ENCODE measurements at places on chromosomes 5 and 9.

GRCh38 chr5:39013938-39014337 lies 60.3 kb downstream of the RICTOR start:
- no peak for DNase-seq

DNA sequence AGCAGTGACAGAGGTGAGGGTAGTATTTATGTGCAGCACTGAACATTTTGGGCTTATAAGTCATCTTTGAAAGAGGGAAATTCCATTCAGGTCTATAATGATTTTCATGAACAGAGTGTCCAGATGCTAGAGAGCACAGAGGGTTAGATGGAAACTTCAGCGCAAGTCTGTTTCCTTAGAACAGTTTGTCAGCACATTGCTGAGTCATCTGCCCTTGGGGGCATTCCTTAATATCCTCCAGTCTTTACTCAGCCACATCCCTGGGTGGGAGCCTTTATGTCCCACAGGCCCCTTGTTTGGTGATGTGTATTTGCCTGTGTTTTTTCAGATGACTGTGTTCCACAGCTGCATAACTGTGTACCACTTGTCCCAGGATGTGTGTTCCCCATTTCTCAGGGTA lies 138.5 kb upstream of the S1PR3 start:
- no peak for DNase-seq

- no peak for DNase-seq
These were observed 52.4 kb downstream of the USP20 start for GRCh38 chr9:129887334-129888292.

DNA sequence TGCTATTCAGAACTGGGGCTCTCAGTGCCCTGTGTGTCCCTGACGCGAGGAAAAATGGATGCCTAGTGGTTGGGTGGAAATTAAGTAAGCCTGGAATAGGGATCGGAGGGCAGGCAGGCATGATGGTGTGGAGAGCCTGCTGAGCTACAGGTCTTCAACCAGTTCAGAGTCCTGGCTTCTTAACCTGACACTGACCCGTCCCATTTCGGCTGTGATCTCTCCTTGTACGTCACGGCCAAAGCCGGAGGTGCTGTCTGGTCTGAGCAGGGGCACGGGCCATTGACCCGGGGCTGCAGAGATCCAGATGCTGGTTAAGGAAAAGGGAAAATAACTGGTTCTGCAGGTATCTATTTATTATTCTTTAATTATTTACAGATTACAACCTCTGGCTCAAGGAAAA lies 27.9 kb downstream of the RHOBTB3 start:
- no peak for DNase-seq

GRCh38 chr5:107289030-107289714 lies 381.6 kb downstream of the EFNA5 start:
- no peak for DNase-seq

DNA sequence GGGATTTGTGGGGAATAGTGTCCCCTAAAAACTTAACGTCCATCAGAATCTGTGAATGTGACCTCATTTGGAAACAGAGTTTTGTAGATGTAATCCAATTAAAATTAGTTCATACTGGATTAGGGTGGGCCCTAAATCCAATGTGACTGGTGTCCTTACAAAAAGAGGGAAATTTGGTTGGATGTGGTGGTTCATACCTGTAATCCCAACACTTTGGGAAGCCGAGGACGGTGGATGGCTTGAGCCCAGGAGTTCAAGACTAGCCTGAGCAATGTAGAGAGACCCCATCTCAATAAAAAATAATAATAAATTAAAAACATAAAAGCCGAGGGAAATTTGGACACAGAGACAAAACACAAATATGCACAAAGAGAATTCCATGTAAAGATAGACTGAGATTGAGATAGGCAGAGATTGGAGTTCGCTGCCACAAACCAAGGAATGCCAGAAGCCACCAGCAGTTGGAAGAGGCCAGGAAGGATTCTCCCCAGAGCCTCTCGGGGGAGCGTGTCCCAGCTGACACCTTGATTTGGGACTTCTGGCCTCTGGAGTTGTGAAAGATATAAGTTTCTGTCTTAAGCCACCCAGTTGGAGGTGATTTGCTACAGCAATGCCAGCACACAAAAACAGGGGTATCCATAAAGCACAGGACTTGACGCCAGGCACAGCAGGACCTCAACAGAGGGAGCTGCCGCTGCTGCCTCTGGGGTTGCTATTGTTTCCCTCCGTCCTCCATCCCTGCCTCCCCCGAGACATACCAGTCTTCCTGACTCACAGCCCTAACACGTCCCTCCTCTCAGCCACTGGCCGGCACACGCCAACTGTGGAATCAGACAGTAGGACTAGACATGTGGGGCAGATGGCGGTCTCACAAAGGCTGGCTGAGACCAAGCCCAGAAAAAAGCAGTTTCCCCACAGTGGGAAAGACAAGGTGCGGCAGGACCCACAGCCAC lies 73.8 kb upstream of the IL17B start:
- DNase-seq = no peak

DNA sequence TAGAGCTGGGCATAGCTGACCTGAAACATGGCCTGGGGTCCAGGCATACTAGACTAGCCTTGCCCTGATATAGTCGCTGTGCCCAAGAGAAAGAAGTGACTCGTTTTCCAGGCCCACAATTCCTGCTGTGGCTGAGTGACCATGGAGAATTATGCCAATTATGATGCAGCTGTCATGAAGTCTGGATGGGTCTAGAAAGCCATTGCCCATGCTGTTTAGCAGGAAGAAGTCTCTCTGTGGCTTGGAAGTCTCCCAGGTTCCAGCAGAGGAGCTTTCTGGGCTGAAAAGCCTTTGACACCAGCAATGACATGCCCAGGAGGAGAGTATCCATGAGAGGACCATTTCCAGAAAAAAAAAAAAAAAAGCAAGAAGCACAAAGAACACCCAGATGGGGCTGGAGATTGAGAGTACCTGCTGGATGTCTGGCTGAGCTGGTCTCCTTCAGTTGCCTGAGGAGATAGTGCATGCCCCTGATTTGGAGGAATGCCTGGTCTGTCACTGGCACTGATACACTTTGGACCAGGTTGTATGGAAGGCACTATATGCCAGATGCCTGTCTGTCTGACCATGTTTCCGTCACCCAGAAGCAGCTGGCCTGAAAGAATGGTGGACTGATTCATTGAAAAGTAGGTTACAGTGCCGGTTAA lies 128.0 kb upstream of the EPB41L4A start:
- DNase-seq = no peak

DNA sequence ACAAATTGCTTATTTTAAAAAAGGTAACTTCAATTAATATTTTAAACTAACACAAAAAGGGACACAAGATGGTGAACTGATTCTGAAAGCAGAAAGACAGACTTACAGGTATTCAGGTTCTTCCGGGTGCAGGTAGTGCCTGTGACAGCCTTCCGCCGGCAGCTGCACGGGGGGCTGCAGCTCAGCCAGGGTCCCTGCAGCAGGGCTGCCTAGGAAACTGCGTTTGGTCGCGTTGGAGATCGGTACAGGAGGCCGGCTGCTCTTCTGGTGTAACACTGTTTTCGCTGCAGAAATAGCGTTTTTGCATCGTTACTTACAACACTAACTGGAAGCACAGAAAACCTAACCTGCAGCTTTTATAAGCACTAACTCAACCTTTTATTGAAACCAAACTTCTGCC lies 80.0 kb downstream of the CAMSAP1 start:
- DNase-seq = no peak

- DNase-seq = no peak
These were observed 222.5 kb downstream of the MARCHF11 start for GRCh38 chr5:15957124-15957523.

GRCh38 chr5:16918156-16918555 lies 17.9 kb downstream of the MYO10 start:
- DNase-seq = no peak

DNA sequence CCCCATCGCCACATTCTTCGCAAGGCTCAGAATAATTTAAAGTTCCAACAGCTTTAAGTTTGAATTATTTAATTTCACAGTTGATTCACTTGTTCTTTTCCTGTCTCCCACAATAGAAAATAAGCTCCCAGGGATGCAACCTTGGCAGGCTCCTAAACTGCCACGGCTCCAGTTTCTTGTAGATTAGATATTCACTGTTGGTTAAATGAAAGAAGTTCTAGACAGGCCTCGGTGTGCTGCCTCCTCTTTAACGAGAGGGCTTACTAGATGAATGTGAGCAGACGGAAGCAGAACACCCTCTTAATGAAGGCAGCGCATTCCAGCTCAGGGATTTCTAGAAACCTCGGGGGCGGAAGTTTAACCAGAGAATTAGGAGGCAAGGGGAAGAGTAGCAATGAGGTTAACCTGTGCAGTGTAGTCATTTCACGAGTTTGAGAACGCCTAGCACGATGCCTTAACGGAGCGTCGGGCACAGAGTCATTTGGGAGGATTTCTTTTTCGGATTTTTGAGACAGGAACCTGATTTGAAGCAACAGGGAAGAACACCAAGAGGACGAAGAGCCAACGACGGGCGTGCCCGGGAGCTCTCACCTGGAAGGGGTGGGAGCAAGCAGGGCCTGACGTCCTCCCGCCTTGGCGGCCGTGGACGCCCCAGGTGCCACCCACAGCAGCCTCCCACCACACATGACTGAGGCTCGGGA lies 637 bp upstream of the SMC5 start:
- no peak for DNase-seq

- no peak for DNase-seq
These were observed 136.4 kb downstream of the SEMA5A start for GRCh38 chr5:9409413-9409960.

- no peak for DNase-seq
These were observed 572.1 kb downstream of the TLE4 start for GRCh38 chr9:80143899-80144298.

- no peak for DNase-seq
These were observed 96.2 kb downstream of the TLE4 start for GRCh38 chr9:79667817-79668436.

- no peak for DNase-seq
These were observed 5.3 kb downstream of the GSN start for GRCh38 chr9:121273064-121273775.

GRCh38 chr9:87537625-87538024 lies 40.0 kb downstream of the DAPK1 start:
- DNase-seq = no peak

- no peak for DNase-seq
These were observed 1401.4 kb downstream of the EFNA5 start for GRCh38 chr5:106269252-106269843.

- no peak for DNase-seq
These were observed 9.2 kb upstream of the SEMA6A start for GRCh38 chr5:116583862-116584222.

DNA sequence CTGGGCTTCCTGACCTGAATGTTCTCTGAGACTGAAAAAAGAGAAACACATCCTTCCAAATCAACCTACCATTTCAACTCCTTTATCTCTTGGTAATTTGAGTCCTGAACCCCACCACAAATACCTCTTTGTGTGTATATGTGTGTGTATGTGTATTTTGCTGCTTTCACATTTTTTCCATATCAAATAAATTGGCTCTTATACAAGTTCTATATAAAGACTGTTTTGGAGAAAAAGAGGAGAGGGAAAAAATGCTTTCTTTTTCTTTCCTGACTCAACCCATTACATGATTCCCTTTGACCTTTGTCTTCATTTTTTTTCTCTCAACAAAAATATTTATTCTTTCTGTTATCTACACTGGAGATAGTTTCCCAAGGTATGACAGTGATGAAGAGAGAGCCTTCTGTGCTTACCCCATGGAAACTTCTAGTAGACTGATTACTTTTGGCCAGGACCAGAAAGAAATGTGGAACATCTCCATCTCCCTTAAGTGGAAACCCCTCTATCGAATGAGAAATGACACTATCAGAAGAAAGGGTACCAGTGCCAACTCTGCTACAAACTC lies 85.3 kb downstream of the PAPPA start:
- DNase-seq = no peak

GRCh38 chr5:149211566-149211965 lies 60.1 kb upstream of the AFAP1L1 start:
- DNase-seq = no peak

DNA sequence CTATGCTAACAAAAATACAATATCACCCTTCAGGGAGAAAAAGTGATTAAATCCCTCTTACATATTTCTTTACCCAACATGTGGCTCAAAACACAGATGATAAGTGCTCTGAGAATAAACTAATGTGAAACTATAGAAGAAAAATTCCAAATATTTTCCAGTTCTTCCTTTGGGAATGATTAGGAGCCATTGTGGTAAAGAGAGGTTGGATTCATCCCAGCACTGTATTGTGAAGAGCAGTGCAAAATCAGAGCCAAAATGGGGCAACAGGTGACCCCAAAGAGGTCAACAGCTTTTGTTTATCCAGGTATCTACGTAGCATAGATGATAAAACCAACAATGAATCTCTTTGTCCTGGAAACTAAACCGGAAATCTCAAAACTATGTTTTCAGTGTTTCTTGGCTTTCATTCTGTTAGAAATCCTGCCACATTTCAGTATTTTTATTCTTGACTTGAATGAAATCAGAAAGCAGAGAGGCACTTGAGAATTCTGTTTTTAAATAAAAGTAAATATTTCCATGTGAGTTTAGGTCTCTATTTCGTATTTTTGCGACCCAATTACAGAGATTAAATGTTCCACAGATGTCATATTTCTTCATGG lies 120.4 kb upstream of the FST start:
- no peak for DNase-seq

DNA sequence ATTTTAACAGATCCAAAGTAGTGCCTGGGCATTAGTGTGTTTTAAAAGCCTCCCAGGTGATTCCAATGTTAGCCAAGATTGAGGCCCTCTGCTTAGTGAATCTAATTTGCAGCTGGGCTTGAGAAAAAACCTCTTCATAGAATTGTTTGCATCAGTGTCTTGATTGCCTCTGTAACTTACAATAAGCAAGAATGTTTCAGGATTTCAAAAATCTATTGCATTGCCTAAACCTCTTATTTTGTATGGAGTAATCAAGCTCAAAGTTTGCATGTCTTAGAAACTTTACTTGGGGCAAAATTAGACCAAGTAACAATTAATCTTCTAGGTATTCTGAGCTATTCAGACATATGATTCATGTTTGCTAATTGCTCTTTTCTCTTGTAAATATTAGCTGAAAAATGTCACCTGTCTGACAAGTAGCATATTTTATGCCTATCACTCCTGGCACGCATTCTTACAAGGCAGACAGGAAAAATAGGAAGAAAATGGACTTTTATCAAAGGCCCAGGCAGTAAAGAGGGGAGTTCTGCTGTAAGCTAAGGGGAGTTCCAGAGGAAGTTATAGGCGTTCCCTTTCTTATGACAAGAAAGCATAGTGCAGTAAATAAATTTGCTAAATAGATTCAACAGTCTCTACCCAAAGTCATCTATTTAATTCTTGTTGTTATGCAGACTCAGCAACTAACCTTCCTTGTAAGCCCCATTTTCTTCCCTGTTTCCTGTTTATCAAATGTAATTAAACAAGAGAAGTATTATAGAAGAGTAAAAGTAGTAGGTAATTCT lies 21.0 kb downstream of the PDCD1LG2 start:
- no peak for DNase-seq

- DNase-seq = no peak
These were observed 475.3 kb upstream of the TRPC7 start for GRCh38 chr5:136840601-136841000.

Data from activated B cell treated with CpG ODN at 0.5 μM for 24 hours (primary cell).